ENCODE measurements at places on chromosomes 2 and 18.
A peak's percentile ranks its signal among the peaks of the same experiment; 100 is the strongest.

DNA sequence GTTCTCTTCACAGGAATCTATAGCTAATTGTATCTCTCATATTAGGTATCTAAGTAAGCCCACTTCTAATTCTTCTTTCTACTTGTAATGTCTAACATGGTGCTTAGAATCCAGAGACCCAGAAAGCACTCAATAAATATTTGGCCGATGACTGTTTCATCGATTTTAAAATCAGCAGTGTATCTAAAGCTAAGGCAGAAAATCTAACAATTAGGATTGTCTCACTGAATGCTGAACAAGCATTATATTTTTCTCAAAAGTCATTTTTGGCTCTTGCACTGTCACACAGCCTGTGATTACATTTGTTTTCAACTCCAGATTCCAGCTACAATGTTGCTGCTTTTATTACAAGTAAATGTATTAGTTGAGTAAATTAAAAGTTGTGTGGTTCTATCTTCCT lies 20.3 kb downstream of the COL5A2 start:
- DNase-seq, result no peak

GRCh38 chr2:160390544-160391455 lies 102.8 kb downstream of the RBMS1 start:
- no peak for DNase-seq

- DNase-seq, result no peak
Measured at GRCh38 chr2:57370882-57371585, 675.6 kb upstream of the VRK2 start.

DNA sequence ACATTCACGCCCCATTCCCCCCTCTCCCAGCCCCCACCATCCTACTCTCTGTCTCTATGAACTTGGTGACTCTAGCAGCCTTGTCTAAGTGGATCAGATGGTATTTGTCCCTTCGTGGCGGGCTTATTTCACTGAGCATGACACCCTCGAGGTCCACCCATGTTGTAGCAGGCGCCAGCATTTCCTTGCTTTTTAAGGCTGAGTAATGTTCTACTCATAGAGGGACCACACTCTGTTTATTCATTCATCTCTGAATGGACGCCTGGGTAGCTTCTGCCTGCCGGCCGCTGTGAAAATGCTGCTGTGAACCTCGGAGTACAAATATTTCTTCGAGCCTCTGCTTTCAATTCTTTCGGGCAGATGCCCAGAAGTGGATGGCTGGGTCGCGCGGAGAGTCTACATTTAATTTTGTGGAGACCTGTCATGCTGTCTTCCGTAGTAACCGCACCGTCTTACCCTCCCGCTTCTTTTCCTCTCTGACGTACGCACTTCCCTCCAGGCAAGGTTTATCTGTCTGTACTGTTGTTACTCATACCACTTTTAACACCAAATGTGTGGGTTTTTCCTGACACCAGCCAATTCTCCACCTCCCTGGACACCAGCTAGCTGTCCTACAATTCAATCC lies 5.6 kb downstream of the CROCC2 start:
- DNase-seq, result no peak

- no peak for DNase-seq
Measured at GRCh38 chr2:169094676-169095075, 25.3 kb downstream of the DHRS9 start.

DNA sequence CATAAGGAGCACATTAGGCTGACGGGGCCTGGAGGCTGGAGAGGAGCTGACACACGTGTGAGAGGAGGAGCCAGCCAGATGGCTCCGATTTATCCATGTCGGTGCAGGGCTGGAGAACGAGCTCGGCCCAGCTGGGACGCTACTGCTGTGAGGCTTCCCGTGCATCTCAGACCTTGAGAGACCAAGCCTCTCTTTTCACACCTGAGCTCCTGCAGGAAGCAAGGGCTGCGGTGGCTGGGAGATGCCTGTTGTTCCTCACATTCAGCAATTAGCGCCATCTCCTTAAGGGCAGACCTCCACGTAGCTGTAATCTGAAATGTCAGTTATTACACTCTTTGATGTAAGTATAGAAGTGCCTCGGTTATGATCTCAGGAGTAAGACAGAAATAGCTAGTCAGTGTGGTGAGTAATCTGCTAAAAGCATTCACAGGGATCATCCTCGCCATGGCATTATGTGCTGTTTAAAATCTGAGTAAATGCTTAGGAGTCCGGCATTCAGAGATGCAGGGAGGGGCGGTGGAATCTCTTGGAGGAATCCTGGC lies 107.9 kb downstream of the PRKCE start:
- DNase-seq, result no peak

- no peak for DNase-seq
Measured at GRCh38 chr2:157696036-157696435, 67.4 kb upstream of the ACVR1C start.

- DNase-seq, result no peak
Measured at GRCh38 chr2:231531883-231532755, 1.9 kb upstream of the NMUR1 start.

- DNase-seq, result no peak
Measured at GRCh38 chr2:60405271-60405919, 148.1 kb downstream of the BCL11A start.

GRCh38 chr2:2524348-2524941 lies 193.4 kb upstream of the MYT1L start:
- no peak for DNase-seq

DNA sequence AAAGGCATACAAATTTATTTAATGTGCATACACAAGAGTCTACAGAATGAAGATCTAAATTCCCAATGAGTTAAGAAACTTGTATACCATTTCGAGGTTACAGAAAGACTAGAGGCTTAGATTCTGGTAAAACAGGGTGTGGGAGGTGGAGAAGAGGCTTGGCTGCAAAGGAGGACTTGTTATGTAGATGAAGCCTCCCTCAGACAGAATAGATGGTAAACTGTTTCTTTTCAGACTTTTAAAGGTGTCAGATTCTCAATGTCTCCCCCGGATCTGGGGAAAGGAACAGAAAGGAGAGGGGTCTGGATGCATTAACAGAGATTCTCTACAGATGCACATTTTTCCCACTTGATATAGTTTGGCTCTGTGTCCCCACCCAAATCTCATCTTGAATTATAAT lies 126.0 kb downstream of the ST6GAL2 start:
- no peak for DNase-seq

GRCh38 chr2:238433941-238434845 lies 7.5 kb downstream of the ASB1 start:
- no peak for DNase-seq

- no peak for DNase-seq
Measured at GRCh38 chr2:48914477-48915089, 159.1 kb upstream of the LHCGR start.

GRCh38 chr18:7158216-7158615 lies 40.6 kb upstream of the LAMA1 start:
- DNase-seq, result no peak

DNA sequence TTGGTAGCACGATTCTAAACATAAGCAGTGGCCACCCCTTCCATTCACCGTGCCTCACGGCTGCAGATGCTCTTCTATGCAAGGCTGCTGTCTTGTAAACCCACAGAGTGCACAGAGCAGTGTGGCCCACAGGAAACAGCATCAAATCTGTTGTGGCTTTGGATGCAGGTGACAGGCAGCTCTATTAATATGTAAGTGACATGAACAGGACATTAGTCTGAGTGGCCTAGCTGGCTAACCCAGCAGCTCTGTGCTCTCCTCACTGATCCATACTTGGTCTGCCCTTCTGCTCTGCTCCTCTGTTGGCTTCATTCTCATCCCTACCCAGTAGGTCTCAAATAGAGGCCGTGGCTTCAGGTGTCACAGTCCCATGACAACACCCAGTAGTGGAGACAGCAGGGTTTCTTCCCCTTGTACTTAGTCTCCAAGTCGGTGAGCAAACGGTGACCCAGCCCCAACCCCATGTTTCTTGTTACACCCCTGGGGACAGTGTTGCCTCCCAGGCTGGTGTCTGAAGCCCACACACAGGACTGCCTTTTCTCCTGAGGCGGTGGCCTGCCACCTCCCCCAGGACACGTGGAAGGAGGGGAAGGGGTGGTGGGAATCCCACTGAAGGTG lies 5.8 kb downstream of the SH3RF3 start:
- no peak for DNase-seq

DNA sequence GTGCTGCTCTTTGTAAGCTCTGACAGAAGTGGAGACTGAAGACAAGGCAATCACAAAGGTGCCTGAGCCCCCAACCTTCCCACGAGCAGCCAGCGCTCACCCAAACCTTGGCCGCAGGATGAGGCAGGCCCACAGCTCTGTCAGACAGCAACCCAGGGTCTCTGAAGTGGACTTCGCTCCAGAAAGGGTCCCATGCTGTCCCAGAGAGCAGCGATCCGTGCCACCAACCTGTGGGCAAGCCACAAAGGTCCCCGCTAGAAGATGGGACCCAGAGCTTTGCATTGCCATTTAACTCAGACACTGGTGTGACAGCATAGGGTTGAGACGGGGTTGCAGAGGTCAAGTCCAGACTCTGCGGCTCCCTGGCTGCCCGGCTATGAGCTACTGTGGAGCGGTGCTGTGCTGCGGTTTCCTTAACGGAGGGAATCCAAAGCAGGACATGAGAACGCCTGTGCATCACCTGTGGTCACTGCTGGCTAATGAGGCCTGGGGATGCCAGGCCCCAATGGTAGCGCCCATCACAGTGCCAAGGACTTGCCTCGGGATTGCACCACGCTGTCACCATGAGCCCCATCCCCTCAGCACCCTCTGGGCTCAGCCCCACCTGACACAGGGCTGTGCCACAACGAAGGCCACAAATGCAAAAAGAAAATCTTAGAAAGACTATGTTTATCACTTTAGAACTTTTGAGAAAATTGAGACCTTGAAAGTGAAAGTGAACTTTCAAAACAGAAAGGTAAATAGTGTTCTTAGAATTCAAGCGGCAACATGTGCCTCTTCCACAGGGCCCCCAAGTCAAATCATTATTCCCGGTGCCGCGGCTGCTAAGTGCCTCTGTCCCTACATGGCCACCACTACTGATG lies 103.4 kb downstream of the HDAC4 start:
- peak; percentile 47 for DNase-seq

DNA sequence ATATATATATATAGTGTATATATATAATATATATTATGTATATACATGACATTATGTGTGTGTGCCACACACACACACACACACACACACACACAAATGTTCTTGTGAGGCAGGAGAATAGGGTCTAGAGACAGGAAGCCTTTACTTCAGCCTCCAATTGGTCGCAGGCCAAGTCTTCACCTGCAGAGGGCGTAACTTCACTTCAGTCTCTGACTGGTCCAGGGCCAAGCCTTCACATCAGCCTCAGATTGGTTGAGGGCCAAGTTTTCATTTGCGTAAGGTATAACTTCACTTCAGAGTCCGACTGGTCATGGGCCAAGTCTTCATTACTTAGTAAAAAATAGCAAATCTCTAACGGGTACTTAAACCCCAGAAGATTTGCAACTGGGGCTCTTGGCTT lies 13.2 kb upstream of the SS18 start:
- no peak for DNase-seq

- DNase-seq, result no peak
Measured at GRCh38 chr2:217954469-217954868, 48.3 kb downstream of the TNS1 start.

- no peak for DNase-seq
Measured at GRCh38 chr18:35022426-35023001, 18.7 kb upstream of the MAPRE2 start.

- DNase-seq, result peak; percentile 47
Measured at GRCh38 chr2:120343433-120344105, 2.4 kb upstream of the INHBB start.

DNA sequence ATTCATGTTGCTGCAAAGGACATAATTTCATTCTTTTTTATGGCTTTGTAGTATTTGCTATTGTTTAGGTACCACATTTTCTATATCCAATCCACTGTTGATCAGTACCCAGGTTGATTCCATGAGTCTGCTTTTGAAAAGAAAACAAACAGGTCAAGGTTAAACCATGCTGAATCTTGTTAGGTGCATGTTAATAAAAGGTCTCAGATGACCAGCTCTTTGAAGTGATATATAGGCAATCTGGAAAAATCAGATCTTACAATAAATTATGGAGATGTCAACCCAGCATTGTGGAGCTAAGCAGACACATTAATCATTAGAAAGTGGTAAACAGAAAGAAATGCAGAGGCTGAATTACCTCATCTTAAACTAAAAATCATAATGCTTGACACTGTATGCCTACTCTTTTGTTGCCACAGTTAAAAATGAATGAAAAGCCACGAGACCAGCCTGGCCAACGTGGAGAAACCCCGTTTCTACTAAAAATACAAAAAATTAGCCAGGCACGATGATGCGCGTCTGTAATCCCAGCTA lies 246.0 kb downstream of the CTNNA2 start:
- DNase-seq, result no peak

GRCh38 chr2:12502759-12503158 lies 214.0 kb upstream of the TRIB2 start:
- no peak for DNase-seq

DNA sequence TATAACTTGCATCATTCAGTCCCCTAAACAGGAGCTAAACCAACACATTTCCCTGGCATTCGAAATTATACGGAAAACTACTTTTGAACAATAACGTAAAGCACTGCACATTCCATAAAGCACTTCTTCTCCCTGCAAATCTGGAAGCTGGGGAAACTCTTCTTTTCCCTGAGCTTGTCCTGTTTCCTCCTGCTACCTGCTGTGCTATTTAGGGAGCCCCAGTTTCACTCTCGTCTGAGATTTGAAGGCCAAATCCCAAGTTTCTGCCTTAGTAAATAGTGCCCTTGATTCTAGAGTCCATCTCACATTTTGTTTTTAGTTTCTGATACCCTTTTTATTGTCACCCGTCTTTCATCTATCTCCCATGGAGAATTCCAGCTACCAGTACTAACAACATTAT lies 67.7 kb upstream of the OSR1 start:
- DNase-seq, result no peak

DNA sequence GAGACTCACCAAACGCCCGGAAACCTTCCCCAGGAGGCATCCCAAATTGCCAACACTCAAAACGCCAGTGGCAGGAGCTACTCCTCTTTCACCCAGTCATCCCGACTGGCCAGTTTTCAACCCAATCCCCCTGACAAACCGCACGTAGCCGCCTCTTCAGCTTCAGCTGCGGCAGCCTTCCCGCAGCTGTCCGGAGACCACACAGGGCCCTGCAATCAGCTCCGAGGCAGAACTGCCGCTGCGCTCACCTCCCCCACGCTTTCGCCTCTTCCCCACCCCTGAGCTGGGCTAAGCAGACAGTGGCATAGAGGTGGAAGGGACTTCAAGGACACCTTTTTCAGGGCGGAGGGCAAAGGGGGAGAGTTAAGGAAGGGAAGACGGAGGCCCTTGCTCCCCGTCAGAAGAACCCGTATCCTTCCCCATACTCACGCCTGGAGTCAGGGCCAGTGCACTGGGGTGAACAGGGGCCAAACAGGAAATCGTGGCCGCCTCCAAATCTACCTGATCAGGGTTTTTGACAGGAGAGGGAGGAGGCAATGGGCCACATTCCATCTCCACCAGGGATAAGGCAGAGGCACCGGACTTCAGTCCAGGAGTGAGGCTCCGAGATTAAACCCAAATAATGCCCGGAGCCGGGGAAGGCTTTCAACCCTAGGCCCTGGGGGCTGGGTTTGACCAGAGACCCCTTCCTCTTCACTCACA lies 16.9 kb downstream of the CYP26B1 start:
- no peak for DNase-seq
